ENCODE measurements at places on chromosomes 1 and 21. TPM values are rescaled to one million over a fixed set of nuclear protein-coding genes. Genes with fewer than 3 reads are reported as not detected.

DNA sequence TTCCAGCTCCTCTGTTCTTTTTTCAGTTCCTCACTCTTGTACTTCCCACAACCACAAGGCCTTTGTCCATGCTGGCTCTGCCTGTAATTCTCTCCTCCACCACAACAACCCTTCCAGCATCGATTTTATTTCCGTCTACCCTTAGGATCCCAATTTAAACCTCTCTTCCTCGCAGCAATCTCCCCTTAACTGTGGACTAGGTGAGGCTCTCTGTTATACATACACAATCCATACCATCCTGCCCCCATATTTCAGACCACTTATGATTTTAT is 90.4 kb upstream of the ZC3H11B start:
- H3K27ac ChIP-seq, result no peak overlapping the region
- no peaks in the 10 kb centered on the region for H3K4me1 ChIP-seq
- no peak overlapping the region for H3K4me3 ChIP-seq
- no peak for DNase-seq
- no peaks in the 10 kb centered on the region for H3K36me3 ChIP-seq
- H3K27me3 ChIP-seq, result no peaks in the 10 kb centered on the region

GRCh38 chr1:104467590-104467989 is 717.9 kb downstream of the AMY1C start:
- no peaks in the 10 kb centered on the region for H3K27me3 ChIP-seq
- no peak overlapping the region for H3K27ac ChIP-seq
- no peak overlapping the region for H3K4me3 ChIP-seq
- H3K36me3 ChIP-seq, result no peaks in the 10 kb centered on the region
- no peak for DNase-seq
- H3K4me1 ChIP-seq, result no peaks in the 10 kb centered on the region

DNA sequence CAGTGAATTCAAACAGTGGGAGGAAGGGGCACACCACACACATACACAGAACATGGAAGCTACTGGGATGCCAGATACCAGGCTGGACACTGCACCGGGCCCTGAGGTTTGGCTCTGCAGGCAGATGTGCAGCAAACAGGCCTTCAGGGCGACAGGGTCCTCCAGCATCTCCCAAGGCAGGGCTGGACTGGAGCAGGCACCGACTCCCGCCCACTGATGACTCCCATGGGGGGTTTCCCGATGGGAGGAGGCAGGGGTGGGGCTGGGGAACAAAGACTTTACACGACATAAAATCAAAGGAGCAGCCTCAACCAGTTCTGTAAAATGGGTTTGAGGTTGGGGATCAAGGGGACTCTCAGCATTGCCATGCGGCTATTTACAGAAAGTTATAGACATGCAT is 118.1 kb downstream of the SYT2 start:
- H3K36me3 ChIP-seq, result no peaks in the 10 kb centered on the region
- no peak for DNase-seq
- no peaks in the 10 kb centered on the region for H3K27me3 ChIP-seq
- H3K4me3 ChIP-seq, result no peak overlapping the region

DNA sequence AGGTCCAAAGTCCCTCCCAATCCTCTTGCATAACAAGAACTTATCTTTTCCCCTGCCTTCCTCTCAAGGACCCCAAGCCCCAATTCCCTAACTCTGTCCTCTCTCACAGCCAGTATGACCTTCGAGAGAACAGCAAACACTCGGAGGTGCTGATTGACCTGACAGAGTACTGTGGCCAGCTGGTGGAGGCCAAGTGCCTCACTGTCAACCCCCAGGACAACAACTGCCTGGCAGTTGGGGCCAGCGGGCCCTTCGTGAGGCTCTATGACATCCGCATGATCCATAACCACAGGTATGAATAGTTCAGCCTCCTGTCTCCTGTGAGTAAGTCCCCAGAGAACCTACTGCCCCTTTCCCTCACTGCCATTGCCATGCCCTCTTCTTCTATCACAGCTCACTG is 29.9 kb upstream of the TMEM222 start:
- no peak overlapping the region for H3K27ac ChIP-seq
- H3K4me1 ChIP-seq, result no peaks in the 10 kb centered on the region

DNA sequence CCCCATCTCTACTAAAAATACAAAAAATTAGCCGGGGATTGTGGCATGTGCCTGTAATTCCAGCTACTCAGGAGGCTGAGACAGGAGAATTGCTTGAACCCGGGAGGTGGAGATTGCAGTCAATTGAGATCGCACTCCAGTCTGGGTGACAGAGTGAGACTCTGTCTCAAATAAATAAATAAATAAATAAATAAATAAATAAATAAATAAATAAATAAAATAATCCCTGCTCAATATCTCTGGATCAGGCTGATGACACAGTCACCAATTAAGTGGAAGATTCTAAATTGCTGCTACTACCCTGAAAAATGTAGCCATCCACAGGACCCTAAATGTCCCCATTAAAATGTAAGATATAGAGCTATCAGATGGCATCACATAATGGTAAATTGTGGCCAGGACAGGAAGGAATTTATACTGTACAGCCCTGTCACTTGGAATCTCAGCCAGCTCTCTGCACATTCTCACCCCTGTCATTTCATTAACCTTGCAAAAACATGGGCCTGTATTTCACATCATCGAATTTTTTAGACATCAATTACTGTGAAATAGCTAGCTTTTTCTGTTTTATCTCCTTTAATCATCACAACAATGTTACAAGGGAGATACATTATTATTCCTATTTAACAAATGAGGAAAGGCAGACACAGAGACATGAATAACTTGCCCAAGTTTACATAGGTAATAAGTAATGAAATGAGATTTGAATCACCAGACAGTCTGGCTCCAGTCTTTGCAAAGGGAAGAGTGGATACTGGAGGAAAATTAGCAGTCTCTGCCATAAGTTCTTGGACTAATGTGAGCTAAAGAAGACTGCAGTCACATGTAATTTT is 56.7 kb upstream of the NTPCR start:
- no peak for DNase-seq
- no peaks in the 10 kb centered on the region for H3K36me3 ChIP-seq
- no peaks in the 10 kb centered on the region for H3K27me3 ChIP-seq
- no peak overlapping the region for H3K4me3 ChIP-seq
- H3K27ac ChIP-seq, result no peak overlapping the region
- H3K4me1 ChIP-seq, result no peaks in the 10 kb centered on the region

DNA sequence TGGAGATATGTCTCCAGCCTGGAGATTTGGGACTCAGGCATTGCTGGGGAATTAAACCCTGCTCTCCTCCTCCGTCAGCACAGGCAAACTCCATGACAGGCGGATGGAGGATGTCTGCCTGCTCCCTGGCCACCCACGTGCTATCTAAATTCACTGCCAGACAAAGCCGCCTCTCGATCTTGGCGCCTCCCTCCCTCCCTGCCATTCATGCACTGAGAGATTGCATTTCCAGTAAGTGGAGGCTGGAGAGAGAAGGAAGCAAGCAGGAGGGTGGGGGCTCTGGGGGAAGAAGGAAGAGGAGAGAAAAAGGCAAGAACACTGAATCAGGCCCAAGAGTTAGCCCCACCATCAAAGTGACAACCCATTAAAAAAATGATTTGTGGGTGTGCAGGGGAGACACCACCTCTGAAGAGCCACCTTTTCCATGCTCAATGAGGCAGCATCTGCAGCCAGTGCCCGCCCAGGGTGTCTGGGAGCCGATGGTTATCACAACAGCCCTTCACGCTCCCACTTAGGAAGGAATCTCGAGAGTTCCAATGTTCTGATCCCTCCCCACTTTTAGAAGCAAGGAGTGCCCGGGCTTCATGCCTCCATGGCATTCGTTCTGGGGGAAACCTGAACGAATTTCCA is 183.0 kb downstream of the HIVEP3 start:
- H3K27ac ChIP-seq, result no peak overlapping the region
- H3K4me3 ChIP-seq, result no peak overlapping the region
- no peaks in the 10 kb centered on the region for H3K27me3 ChIP-seq
- no peaks in the 10 kb centered on the region for H3K36me3 ChIP-seq
- no peaks in the 10 kb centered on the region for H3K4me1 ChIP-seq

GRCh38 chr1:226702957-226703831 is 35.9 kb downstream of the ITPKB start:
- peaks cover 52% of the 10 kb centered on the region for H3K4me1 ChIP-seq
- no peaks in the 10 kb centered on the region for H3K36me3 ChIP-seq
- peak; percentile 79 for DNase-seq

DNA sequence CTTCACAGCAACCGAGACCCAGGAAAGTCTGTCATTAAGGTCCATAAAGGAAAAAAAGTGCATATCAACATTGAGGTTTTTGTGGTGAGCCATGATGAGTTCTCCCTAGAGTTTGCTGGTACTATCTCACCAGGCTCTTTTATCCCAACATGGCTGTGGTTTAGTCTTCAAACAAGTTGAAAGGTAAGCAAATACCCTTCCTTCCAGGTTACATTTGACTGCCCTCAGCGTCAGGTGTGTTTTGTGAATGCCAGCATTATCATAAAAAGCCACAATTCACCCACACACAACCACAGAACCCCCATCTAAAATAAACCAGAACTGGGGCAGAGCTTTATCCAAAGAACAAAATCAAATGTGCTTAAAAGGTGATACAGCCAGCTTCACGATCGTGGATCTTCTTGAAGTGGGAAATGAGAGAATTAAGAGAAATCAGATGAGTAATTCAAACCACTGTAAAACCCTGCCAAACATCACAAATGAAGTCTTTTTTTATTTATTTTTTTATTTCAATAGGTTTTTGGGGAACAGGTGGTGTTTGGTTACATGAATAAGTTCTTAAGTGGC is 64.7 kb downstream of the SETD4 start:
- no peaks in the 10 kb centered on the region for H3K36me3 ChIP-seq
- no peak for DNase-seq
- peaks cover 24% of the 10 kb centered on the region for H3K27me3 ChIP-seq
- H3K27ac ChIP-seq, result no peak overlapping the region
- H3K4me1 ChIP-seq, result no peaks in the 10 kb centered on the region

GRCh38 chr1:204240233-204240632 is 26.4 kb upstream of the GOLT1A start:
- no peak for DNase-seq
- no peaks in the 10 kb centered on the region for H3K36me3 ChIP-seq
- no peaks in the 10 kb centered on the region for H3K27me3 ChIP-seq
- no peak overlapping the region for H3K27ac ChIP-seq
- H3K4me3 ChIP-seq, result no peak overlapping the region

GRCh38 chr1:151361883-151362282 is 10.6 kb downstream of the SELENBP1 start:
- no peaks in the 10 kb centered on the region for H3K4me1 ChIP-seq
- no peak overlapping the region for H3K27ac ChIP-seq
- no peak overlapping the region for H3K4me3 ChIP-seq

DNA sequence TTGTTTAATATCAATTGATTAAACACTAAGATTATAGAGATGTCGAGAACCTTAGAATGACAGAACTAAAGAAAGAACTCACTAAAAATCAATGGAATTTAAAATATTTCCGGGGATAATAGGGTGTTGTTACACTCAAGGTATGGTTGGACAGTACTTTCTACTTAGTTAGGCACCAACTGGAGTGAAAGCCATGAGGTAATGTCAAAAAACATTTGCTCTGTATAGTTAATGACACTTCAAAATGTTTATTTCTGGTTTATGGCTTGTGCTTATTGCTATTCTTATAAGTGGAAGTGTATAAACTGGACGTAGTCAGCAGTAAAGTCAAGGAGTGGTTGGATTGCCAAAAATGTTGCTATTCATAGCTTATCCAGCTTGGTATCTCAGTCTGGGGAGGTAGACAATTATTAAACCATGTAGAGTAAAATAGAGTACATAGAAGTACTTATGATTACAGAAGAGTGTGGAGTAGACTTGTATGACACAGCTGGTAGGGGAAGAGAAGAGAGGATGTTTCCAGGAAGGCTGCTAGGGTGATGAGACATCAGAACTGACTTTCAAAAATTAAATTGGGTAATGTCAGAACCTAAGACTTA is 56.5 kb upstream of the BMP8A start:
- no peaks in the 10 kb centered on the region for H3K36me3 ChIP-seq
- H3K4me1 ChIP-seq, result peaks cover 12% of the 10 kb centered on the region
- no peaks in the 10 kb centered on the region for H3K27me3 ChIP-seq
- peak overlapping the region; percentile 40 for H3K27ac ChIP-seq
- no peak overlapping the region for H3K4me3 ChIP-seq
- DNase-seq, result no peak

- H3K4me1 ChIP-seq, result peaks cover 22% of the 10 kb centered on the region
- H3K4me3 ChIP-seq, result peak overlapping the region; percentile 76
- H3K27me3 ChIP-seq, result no peaks in the 10 kb centered on the region
- peak overlapping the region; percentile 87 for H3K27ac ChIP-seq
- no peak for DNase-seq
These were observed 945 bp downstream of the WDR3 start for GRCh38 chr1:117930484-117930883.

DNA sequence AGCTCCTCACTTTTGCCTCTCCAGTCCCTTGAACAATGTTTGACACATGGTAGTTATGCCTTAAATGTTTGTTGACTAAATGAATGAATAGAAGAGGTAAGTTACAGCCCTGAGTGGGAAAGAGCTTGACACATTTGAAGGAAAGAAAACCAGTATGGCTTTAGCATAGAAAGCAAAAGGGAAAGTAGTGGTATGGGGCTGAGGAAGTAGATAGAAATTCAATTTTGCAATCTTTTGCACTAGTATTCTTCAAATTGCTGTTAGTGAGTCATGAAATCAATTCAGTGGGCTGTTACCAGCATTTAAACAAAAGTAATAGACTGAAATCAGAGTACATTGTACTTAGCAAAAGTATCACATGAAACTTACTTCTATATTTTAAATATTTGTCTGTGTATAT is 21.1 kb downstream of the PLA2G4A start:
- no peak for DNase-seq
- H3K36me3 ChIP-seq, result no peaks in the 10 kb centered on the region
- H3K27ac ChIP-seq, result peak overlapping the region; percentile 41

GRCh38 chr1:38061883-38062328 is 15.3 kb upstream of the POU3F1 start:
- no peaks in the 10 kb centered on the region for H3K27me3 ChIP-seq
- H3K4me3 ChIP-seq, result no peak overlapping the region
- no peak overlapping the region for H3K27ac ChIP-seq
- DNase-seq, result no peak
- H3K36me3 ChIP-seq, result no peaks in the 10 kb centered on the region
- no peaks in the 10 kb centered on the region for H3K4me1 ChIP-seq

GRCh38 chr21:37375866-37376574 is 9.4 kb downstream of the DYRK1A start:
- no peak overlapping the region for H3K4me3 ChIP-seq
- H3K36me3 ChIP-seq, result no peaks in the 10 kb centered on the region
- peaks cover 98% of the 10 kb centered on the region for H3K4me1 ChIP-seq
- no peak overlapping the region for H3K27ac ChIP-seq
- no peaks in the 10 kb centered on the region for H3K27me3 ChIP-seq

The PCP4 gene
- not detected for total RNA-seq

The TESK2 gene
- 5.2 TPM for total RNA-seq

The FCER1A gene
- 0.95 TPM for total RNA-seq

The MCL1 gene
- 271 TPM for total RNA-seq

The FGR gene
- 2.2 TPM for total RNA-seq

The ACKR1 gene
- 4.1 TPM for total RNA-seq

The LRRC7 gene
- total RNA-seq, result not detected

The BMP8A gene
- 11.0 TPM for total RNA-seq

The ERG gene
- 4.1 TPM for total RNA-seq

The OLFML2B gene
- total RNA-seq, result 5.2 TPM

Data from transverse colon (tissue), 4 donors.